ENCODE measurements at places on chromosomes 11 and 22.

GRCh38 chr22:28220626-28221363 lies 301.7 kb upstream of the PITPNB start:
- no peak for DNase-seq

GRCh38 chr11:1206391-1207271 lies 16.2 kb upstream of the MUC5B start:
- DNase-seq, result no peak

DNA sequence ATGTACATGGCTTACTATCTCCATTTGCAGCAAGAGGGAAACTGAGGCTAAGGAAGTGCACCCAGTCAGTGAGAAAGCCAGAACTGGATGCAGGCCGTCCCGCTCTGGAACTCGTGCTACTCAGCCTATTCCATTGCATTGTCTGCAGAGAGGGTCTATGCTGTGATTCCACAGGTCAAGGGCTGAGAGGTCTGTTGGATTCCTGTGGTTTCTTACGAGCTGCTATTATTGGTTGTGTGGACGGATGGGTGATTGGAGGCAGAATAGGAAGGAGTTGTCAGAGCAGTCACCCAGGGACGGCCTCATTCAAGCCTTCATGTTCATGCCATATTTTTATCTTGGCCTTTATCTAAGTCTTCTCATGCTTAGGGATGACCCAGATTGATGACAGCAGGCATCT lies 33.4 kb downstream of the SCGB1A1 start:
- DNase-seq, result no peak

DNA sequence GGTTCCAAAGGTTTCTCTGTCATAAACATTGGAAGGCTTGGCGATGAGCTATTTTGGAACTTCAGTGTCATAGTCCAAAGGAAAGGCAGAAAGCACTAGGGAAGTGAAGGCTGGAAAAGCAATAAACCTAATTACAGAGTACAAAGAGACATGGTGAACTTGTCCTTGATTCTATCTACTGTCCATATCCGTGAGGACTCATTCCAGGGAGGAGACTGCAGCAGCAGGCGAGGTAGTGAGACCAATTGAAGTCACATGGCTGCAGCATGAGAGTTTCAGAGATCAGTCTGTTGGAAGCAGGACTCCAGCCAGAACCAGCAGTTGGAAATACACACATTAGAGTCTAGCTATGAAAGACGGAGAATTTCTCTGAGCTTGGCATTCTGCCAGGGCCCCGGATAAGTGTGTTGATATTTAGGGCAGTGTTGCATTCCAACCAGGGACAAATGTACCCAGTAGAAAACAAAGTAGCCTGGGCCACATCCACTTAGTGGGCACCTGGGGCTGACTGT lies 54.1 kb upstream of the ARHGAP42 start:
- DNase-seq, result no peak

GRCh38 chr11:35383953-35384352 lies 35.4 kb downstream of the SLC1A2 start:
- DNase-seq, result no peak

DNA sequence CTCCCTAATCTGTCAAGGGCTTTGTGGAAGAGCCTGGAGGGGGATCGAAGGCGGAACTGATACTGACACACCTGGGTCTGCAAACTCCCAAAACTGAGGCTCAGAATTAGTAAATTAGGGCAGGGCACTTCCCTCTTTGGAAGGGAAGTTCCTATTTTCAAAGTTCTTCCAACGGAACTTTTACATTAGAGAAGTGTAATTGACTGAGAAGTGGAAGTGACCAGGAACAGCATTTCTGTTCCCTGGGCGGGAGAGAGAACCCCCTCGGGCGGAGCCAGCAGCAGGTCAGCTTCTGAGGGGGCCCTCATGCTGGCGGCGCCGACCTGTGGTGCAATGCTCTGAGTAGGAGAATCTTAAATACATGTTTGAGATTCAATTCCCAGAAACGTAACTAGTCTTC lies 1.1 kb upstream of the CBL start:
- DNase-seq, result no peak

- DNase-seq, result no peak
Observed at GRCh38 chr11:77181226-77181625, 53.2 kb downstream of the MYO7A start.

DNA sequence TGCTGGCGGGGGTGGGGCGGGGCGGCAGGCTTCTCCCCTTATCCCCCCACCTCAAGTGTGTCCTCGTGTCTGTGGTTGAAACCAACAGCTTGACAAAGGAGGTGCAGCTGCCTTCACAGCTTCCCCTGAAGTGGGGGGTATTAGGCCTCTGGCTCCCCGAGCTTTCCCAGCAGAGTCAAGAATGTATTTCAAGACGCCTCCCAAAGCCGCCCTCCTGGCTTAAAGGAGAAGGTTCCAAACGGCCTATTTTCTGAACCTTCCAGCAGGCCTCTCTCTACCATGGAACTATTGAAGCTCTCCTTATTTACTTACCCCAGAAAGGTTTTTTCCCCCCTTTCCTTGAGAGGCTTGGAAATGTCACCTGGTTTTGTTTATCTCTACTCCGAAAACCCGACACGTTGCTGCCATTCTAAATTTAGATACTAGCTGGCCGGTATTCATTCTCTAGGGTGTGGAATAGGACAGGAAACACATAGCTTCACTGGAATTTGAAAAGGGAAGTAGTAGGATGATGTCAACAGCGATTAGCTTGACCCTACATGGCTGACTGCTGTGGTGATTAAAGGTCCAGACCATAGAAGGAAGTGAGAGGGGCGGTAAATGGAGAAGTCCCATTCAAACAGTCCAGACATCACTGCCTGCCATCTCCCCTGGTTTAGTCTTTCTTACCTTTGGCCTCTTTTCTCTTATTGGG lies 671 bp upstream of the PICALM start:
- no peak for DNase-seq

GRCh38 chr11:13834463-13834862 lies 128.1 kb upstream of the SPON1 start:
- peak; percentile 24 for DNase-seq

GRCh38 chr11:125167292-125167953 lies 2.9 kb downstream of the PKNOX2 start:
- DNase-seq, result peak; percentile 86

GRCh38 chr22:22709719-22710445 lies 65.5 kb downstream of the GGTLC2 start:
- DNase-seq, result no peak

DNA sequence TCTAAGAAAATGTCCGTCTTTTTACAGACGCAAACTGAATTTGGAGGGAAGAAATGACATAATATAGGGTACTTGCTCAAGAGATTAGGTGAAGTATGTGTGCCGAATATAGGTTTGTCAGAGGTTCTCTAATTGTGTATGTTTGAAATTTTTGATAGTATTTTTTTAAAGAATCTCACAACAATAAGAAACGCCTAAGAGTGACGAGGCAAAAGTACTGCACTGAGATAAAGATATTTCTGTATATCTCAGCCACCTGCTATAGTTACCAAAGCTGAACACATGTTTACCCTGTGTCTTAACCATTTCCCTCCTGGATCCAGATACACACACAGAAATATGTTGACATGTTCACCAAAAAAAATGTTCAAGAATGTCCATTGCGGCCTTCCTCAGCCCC lies 92.0 kb downstream of the PRMT3 start:
- no peak for DNase-seq

DNA sequence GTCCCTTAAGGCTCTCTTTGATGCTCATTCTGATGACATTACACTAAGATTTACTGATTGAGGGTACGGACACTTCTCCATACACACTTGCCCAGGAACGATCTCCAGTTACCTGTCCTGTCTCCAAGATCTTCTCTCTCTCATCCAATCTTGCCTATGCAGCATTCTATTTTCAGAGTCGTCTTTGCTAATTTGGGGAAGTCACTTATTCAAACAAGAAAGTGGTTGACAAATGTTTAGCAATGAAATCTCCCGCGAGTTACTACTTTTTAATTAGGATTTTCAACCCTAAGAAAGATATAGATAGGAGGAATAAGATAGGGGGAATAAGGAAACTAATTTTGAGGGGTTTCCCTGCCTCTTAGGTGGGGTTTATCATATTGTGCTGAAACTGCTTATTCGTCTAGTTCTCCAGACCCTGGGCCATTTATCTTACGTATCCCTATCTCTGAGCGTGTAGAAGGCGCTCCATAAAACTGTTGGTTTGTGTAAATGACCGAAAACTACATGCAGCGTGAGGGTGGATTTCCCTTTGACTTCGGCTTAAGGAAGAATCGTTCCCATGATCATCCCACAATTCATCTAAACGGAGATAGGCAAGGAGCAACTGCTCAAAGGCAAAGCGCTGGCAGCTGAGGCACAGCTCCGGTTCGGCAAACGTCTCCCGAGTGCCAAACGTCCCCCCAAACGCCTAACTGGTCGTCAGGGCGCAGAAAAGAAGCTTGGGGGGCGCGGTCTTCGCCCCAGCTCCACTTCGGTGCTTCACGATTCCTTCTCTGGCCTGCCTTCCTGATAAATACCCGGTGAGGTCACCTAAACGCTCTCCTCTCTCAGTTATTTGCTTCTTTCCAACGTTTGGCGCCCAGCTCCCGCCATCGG lies 804 bp downstream of the APIP start:
- DNase-seq, result no peak

DNA sequence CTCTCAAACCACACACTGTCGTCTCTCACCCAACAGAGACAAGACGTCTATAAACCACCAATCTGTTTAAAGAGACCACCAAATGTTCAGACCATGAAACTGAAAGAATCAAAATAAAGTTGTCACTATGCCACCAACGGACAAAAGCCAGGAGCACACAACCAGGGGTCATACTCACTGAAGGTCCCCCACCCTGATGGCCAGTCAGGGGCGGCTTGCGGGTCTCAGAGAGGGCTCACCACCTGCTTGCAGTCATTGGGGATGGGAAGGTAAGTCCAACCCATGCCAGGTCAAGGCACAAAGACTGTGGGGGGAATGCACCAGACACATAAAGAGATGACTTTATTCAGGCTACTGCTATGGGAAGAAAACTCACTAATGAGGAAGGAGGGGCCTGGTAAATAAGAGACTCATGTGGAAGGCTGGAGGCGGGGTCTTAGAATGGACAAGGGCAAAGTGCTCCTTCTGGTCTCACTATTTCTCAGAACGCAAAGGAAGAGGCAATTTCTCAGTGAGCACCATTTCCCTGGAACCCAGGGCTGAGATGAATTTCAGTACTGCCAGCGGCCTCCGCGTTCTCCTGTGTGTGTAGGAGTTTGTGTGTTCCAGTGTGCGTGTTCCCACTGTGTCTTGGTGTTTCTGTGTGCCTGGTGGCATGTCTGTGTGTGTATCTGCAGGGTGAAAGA lies 17.3 kb downstream of the SCARF2 start:
- no peak for DNase-seq

- DNase-seq, result no peak
Observed at GRCh38 chr11:63775191-63775590, 6.6 kb upstream of the ZFTA start.

- DNase-seq, result peak; percentile 73
Observed at GRCh38 chr11:27718346-27718862, 18.1 kb upstream of the BDNF start.

GRCh38 chr22:17884893-17885292 lies 110.6 kb upstream of the BID start:
- DNase-seq, result no peak

- DNase-seq, result no peak
Observed at GRCh38 chr11:84824624-84825023, 802.5 kb downstream of the DLG2 start.

- DNase-seq, result no peak
Observed at GRCh38 chr22:31241200-31241599, 29.1 kb downstream of the LIMK2 start.

- no peak for DNase-seq
Observed at GRCh38 chr11:29373725-29374124, 643.1 kb downstream of the KCNA4 start.
